ENCODE measurements at places on chromosomes 5 and 9. TPM values are rescaled to one million over a fixed set of nuclear protein-coding genes. Genes with fewer than 3 reads are reported as not detected.
A peak's percentile ranks its signal among the peaks of the same experiment; 100 is the strongest.

DNA sequence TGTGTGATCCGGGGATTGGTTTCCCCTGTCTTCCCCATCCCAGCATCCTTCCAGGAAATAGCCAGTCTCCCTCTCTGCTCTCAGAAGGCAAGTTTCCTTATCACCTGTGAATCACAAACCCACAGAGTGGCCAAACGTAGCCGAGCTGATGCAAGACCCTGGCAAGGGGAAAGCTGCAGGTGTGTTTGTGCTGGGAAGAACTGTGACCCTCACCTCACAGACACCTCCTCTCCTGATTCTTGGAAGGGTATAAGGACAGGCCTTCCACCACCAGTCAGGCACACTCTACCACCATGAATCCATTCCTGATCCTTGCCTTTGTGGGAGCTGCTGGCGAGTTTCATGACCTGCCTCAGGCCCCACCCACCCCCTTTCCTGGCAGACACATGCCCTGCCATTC is at the start of gene PRSS3:
Gene PRSS3, plus strand, starts transcription at position 281 of the 400 bp plus-strand sequence. Its CDS starts 13 bp downstream, at position 294.
- no peak for DNase-seq

- DNase-seq: no peak
Observed at GRCh38 chr9:105138306-105138801, 106.1 kb upstream of the SLC44A1 start.

- DNase-seq: no peak
Observed at GRCh38 chr9:109381011-109381729, 60.3 kb upstream of the EPB41L4B start.

GRCh38 chr5:75993643-75994520 is 89.3 kb upstream of the SV2C start:
- DNase-seq: no peak

MLANA gene
- not detected for total RNA-seq

- no peak for DNase-seq
Observed at GRCh38 chr9:131631306-131631705, 86.0 kb downstream of the PRRT1B start.

- DNase-seq: no peak
Observed at GRCh38 chr5:13745508-13745907, 199.0 kb downstream of the DNAH5 start.

GRCh38 chr9:119322184-119322583 is 47.1 kb downstream of the BRINP1 start:
- DNase-seq: peak; percentile 18

- DNase-seq: no peak
Observed at GRCh38 chr5:123515904-123516303, 3.9 kb downstream of the CSNK1G3 start.

PRUNE2 gene
- total RNA-seq: 91.7 TPM

DNA sequence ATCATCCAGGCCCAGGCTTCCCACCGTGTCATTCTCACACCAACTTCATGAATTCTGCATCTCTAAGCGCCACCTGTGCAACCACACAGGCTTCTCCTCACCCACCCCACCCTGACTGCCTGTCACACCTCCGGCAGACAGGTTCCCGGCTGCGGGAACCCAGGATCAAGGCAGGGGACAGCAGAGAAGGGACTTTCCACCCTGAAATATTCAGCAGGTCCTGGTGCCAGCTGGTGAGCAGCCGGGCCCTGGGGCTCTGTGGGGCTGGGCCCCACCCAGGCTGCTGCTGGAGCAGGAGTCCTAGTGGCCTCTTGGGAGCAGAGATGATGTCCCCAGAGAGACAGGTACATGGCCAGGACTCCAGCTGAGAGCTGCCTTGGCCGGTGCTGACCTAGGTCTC is 12.7 kb downstream of the ANXA6 start:
- DNase-seq: no peak

ANKRD33B gene
- total RNA-seq: 1.4 TPM

- DNase-seq: no peak
Observed at GRCh38 chr5:96968074-96968473, 32.2 kb downstream of the LNPEP start.

DNA sequence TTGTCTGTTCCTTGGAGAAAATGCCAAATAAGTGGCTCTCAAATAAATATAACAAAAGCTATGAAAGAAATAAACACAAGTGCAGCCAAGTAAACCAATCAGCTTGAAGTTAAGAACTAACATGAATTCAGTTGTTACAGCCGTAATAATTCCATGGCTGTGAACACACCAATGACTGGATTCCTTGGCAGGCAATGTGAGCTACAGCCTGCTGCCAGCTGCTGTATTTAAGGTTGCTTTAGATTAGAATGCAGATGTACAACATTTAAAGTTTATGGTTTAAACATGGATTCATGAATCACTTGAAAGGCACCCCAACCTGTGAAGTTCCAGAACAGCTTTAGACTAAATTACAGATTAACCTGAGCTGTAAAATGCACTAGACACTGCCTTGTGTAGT is 626.4 kb upstream of the SEMA6A start:
- DNase-seq: no peak

- no peak for DNase-seq
Observed at GRCh38 chr5:76271836-76272235, 131.2 kb upstream of the IQGAP2 start.

LECT2 gene
- total RNA-seq: not detected

GRCh38 chr9:4111233-4112008 is 188.4 kb downstream of the GLIS3 start:
- DNase-seq: no peak

GRCh38 chr9:93288891-93289883 is 105.2 kb downstream of the WNK2 start:
- DNase-seq: no peak

HAND1 gene
- 2.7 TPM for total RNA-seq

DNA sequence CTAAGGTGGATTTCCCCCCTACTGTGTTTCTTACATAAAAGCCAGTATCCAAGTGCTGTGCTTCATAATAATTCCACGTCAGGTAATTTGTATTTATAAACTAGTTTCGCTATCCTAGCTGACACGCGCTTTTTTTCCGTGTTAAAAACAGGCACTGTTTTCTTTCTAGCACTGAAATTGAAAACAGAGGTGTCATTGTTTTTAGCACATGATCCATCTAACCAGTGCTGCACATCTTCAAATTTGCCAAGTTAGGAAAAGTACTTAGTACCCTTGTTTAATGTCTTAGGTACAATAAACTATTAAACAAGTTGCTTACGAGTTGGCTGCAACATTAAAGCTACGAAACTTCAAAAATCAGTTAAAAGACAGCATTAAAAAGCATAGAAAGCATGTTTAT is 49.9 kb downstream of the JMY start:
- no peak for DNase-seq

DNA sequence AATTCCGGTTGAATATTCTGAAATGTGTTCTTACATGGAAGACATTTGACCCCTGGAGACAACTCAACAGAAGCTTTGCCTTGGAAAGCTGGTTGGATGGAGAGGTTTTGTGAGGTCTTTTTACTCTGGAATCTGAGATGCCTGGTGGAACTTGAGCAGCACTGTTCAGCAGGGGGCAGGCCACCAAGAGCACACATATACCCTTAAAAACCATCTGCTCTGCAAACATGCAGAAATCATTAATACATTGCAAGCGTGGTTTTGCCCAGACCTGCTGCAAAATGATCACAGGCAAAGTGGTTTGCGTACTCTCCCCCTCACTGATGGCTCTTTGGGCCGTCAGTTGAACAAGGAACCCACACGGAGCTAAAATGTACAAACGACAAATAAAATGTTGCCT is 32.8 kb upstream of the DAP start:
- DNase-seq: no peak

DNA sequence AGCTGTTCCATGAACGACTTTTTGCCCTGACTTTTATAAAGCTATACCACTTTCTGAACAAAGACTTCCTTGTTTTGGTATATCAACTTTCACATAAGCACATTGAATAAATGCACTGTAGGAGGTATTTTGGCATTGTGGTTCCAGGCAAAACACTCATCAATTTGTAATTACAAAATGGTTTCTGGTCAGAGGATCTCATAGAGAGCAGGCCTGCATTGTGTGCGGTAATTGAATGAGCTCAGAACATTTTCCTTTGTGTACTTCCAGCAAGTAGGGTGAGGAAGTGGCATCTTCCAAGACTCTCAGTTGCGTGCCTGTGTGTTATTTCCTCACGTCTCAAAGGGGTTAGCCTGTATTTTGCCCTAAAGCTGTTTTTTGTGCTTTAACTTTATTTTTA is 89.2 kb downstream of the PDE6A start:
- DNase-seq: no peak
